ENCODE measurements at places on chromosomes 13 and 19.

DNA sequence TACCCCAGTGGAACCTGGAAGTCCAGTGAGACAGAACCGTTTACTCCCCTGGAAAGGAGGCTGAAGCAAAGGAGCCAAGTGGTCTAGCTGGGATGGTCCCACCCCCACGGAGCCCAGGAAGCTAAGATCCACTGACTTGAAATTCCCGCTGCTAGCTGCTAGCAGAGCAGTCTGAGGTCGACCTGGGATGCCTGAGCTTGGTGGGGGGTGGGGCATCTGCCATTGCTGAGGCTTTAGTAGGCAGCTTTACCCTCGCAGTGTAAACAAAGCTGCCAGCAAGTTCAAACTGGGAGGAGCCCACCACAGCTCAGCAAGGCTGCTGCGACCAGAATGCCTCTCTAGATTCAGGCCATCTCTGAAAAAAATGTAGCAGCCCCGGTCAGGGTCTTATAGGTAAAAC is 437.0 kb downstream of the SUCLA2 start:
- DNase-seq: no peak

DNA sequence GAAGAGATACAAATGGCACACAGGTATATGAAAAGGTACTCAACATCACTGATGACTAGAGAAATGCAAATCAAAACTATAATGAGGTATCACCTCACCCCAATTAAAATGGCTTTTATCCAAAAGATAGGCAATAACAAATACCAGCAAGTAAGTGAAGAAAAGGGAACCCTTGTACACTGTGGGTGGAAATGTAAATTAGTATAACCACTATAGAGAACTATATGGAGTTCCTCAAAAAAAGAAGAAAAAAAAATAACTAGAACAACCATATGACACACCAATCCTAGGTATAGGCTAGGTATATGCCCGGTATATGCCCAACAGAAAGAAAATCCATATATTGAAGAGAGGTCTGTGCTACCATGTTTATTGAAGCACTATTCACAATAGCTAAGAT is 150.9 kb downstream of the VWA8 start:
- no peak for DNase-seq

DNA sequence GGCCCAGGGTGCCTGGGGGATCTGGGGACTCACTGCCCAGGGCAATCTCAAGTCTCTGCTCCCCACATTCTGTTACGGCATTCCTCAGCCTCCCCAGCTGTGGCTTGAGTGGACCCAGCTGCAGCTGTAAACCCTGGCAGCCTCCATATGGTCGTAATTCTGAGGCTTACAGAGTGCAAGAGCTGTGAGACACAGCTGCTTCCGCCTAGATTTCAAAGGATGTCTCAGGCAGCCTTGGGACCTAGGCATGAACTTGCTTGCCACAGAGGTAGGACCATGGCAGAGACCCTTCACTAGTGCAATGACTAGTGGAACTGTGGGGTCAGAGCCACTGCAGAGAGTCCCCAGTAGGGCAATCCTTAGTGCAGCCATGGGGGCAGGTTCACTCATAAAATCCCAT is 297.5 kb downstream of the ENOX1 start:
- DNase-seq: no peak

DNA sequence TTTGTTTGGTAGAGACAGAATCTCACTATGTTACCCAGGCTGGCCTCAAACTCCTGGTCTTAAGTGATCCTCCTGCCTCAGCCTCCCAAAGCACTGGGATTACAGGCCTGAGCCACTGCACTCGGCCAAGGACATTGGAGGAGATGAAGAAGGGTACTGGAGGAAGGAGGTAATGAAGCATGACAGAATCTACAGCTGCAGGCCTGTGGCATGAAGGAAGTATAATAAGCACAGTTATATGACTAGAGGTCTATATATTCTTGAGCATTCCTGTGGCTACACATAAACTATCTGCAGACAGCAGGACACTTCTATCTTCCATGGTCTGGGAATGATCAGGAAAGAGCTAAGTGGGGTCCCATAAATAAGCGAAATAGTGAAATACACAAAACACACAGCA is 18.2 kb downstream of the ZNF565 start:
- peak; percentile 25 for DNase-seq

DNA sequence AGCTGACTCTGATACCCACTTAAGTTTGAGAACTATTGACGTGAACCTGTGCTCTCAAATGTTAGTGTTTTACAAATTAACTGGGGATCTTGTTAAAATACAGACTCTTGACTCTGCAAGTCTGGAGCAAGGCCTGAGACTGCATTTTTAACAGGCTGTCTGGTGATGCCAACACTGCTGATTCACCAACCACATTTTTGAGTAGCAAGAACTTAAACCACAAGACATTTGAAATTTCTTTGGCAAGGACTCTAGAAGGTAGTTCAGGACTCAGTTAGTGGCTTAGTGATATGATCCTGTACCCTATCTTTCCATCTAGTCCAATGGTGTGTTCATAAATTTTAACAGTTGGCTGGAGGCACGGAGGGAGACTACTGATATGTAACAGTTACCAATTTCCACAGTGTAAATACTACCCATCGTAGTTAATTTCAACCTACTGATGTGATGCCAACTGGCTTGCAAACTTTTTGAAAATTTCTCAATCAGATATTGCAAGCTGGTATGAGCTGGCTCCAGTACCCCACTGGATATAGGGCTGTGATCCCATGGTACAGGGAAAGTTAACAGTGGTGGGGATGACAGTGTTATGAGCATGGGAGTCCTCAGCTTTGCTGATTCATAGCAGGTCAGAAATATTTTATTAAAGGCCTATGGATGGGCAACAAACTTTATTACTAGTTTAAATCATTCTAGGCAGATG is 255.1 kb downstream of the TBC1D4 start:
- no peak for DNase-seq

- DNase-seq: peak; percentile 85
These were observed 20.8 kb downstream of the NOVA2 start for GRCh38 chr19:45952686-45953505.

Data from NAMALWA (cell line).